ENCODE measurements at places on chromosomes 6 and 20.

DNA sequence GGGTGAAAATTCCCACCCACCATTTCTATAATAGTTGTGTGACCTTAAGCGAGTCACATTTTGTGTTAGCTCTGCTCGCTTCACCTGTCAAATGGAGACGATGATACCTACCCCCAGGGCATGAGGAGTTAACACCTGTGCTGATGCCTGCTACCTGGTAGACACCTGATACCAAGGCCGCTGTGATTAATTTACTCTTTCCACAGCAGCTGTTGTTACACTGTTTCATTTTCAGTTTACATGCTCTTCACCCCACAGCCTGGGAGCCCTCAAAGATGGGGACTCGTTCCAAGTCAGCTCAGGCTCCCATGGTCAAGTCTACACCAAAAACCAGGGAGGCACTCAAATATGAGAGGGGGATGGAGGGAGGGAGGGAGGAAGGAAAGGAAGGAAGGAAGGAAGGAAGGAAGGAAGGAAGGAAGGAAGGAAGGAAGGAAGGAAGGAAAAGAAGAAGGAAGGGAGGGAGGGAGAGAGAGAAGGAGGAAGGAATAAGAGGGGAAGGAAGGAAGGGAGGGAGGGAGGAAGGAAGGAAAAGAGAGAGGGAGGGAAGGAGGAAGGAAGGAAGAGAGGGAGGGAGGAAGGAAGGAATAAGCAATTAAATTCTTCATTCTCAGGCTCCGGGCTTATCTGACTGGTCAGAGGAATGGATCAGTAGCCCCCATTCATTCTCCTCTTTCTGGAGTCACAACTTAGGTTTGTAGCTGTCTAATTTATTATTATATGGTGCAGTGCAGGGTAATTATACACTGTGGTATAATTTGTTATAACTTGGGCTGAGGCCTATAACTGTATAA lies 40.9 kb downstream of the PDYN start:
- DNase-seq = no peak

DNA sequence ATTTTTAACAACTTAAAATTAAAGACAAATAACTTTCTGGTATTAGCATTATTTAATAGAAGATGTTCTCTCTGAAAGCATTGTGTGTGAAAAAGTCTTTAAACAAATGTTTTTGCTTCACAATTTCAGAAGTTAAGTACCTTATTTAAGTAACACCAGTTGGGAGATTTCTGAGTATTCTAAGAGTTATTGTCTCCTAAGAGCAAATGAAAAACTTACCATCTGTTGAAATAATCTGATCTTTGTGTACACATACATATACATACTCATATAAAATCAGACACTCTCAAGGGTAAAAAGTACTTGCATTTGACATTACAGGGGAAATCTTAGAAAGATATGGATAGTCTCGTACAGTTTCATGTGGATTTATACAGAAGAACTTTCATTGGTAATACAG lies 2.4 kb downstream of the BTBD3 start:
- DNase-seq = no peak

DNA sequence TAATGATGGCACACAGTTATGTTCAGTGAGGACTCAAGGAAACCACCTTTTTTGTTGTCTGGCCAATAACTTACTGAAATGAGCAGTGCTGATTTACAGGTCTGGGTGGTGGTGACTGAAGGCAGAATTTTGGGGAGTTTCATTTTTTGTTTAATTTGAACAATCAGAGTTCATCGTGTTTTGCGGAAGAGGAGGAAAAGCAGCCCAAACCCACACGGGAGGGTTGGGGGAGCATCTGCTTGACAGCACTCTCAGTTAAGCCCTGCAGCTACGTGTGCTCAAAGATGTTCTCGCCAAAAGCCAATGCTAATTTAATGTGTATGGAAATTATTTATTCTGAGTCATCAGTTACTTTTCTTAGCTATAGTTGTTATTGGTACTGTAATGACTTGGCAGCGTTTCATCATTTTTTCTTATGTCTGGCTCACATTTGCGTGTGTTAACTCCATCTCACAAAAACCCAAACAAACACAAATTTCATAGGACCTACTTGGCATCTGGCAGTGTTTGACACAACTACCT lies 89.2 kb downstream of the UST start:
- peak; percentile 22 for DNase-seq

DNA sequence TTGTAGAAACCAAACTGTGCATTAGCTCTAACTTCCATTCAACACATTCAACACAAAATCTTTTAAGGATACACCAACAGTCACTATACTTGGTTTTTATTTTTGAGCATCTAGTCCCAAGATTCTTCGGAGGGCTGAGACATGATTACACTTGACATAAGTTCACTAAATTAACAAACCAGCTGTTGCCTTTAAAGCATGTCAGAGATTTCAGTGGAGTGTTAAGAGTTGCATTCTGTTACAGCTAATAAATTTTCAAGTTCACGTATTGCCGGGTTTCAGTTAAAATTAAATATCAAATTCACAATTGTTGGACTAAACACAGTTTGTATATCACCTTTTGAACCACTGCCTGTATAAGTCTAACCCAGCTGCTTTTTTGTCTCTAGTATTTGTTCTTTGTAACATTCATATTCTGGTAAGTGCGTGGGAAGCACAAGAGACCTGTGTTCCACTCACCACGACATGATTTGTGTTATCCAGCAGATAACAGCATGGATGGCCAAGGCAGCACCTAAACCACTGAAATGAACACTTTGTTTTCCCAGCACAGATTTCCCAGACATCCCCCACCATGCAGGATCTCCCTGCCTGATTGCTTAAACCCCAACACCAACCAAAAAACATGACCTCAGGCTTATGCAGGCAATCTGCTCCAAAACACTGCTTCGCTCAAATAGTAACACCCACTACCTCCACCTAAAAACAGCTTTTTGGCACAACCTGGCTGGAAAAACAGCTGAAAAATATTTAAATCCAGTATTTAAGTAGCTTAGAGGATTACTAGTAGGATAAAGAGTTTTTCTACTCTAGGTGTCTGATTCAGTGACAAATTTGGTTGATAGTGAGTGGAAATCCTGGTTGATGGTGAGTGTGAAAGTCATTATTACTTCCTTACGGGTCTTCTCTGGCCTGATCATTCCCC lies 286.5 kb upstream of the NT5E start:
- DNase-seq = no peak

- DNase-seq = no peak
Observed at GRCh38 chr6:45371924-45372573, 5.7 kb downstream of the SUPT3H start.

DNA sequence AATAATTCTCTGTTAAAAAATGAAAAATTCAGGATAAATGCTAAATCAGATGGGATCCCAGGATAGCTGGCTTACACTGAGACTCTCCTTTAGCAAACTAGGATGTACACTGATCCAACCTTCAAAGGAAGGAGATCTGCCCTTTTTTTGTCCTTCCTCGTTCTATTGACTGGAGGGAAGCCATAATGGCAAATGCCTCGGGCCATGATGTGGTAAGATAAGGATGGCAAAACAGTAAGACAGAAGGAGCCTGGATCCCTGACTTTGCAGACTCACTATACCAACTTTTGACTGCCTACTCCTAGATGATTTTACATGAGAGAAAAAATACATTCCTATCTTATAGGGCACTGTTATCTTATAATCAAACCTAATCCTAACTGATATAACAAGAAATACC lies 156.9 kb upstream of the BEND3 start:
- no peak for DNase-seq
